Stimulated activated CD4-positive, alpha-beta T cell treated with anti-CD3 and anti-CD28 coated beads, Interleukin-1b, Interleukin-23, amount 100 ng/mL, for 1 hour (primary cell): ENCODE measurements at places on chromosomes 7 and 10.

- DNase-seq, result no peak
Measured at GRCh38 chr7:108099713-108100112, 30.4 kb downstream of the LAMB4 start.

DNA sequence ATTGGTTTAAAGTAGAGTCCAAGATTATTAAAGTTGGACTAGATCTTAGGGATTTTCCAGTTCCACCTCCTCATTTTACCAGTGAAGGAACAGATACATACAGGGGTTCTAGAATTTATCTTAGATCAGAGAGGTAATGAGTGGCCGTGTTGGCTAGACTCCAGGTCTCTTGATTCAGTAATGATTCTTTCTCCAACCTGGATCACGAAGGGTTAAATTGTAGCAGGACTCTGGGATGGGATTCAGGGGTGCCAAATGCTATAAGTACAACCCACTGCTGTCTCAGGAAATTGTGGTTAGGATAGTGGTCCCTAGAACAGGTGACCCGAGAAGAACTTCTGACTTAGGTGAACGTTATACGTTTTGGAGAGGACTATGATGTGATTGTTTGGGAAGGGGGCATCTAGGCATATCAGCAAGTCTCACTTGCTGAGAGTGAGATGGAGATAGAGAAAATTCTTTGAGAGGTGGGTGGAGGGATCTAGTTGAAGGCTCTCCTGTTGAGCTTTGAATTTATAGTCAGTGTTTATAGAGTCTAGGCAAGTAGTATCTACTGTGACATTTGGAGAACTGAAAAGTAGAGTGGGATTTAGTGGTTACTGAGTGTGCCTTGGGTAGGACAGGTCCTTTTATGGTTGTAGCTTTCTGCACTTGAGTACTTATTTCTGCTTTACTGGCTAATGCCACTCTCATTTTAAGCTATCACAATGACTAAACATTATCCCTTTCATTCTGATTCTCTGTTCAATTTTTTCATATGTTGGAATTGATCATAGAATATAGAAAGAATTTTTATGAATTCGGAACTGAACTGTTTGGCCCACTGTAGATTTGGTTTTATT is 58.3 kb downstream of the ST7 start:
- DNase-seq, result no peak

DNA sequence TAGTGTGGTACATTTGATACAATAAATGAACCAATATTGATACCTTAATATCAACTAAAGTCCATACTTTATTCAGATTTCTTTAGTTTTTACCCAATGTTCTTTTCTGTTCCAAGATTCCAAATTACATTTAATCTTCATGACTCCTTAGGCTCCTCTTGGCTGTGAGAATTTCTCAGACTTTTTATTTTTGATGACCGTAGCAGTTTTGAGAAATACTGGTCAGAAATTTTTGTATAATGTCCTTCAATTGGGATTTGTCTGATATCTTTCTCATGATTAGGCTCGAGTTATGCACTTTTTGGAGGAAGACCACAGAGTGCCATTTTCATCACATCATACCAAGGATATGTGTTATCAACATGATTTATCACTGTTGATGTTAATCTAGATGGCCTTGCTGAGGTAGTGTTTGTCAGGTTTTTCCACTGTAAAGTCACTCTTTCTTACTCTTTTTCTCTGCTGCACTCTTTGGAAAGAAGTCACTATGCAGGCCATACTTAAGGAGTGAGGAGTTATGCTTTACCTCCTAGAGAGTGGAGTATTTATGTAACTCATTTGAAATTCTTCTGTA is 12.9 kb upstream of the ENTPD1 start:
- DNase-seq, result no peak

GRCh38 chr10:73810735-73811465 is 498 bp downstream of the NDST2 start:
- peak; percentile 9 for DNase-seq

- no peak for DNase-seq
Measured at GRCh38 chr10:74165530-74165901, 14.5 kb downstream of the ADK start.

- no peak for DNase-seq
Measured at GRCh38 chr10:91987397-91988037, 63.9 kb downstream of the BTAF1 start.

- no peak for DNase-seq
Measured at GRCh38 chr10:122267849-122268737, 3.0 kb upstream of the BTBD16 start.

GRCh38 chr10:12431151-12432101 is 82.1 kb downstream of the CAMK1D start:
- DNase-seq, result no peak

GRCh38 chr10:102313221-102313896 is 68.0 kb downstream of the GBF1 start:
- DNase-seq, result no peak

DNA sequence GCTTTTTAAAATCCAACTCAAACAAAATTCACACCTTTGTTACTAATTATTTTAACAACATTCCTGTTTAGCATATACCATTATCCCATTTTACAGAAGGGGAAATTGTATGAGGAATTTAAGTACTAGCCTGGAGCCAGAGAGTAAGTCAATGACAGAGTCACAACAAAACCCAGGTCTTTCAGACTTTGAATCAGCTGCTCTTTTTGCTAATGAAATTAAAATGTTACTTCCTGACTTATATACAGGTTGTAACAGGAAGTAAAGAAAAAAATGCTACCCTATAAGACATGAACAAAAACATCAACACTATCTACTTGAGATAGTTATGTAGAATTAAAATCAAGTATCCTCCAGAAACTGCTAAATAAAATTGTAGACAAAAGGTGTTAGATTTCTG is 82.6 kb upstream of the ASAH2 start:
- DNase-seq, result no peak

DNA sequence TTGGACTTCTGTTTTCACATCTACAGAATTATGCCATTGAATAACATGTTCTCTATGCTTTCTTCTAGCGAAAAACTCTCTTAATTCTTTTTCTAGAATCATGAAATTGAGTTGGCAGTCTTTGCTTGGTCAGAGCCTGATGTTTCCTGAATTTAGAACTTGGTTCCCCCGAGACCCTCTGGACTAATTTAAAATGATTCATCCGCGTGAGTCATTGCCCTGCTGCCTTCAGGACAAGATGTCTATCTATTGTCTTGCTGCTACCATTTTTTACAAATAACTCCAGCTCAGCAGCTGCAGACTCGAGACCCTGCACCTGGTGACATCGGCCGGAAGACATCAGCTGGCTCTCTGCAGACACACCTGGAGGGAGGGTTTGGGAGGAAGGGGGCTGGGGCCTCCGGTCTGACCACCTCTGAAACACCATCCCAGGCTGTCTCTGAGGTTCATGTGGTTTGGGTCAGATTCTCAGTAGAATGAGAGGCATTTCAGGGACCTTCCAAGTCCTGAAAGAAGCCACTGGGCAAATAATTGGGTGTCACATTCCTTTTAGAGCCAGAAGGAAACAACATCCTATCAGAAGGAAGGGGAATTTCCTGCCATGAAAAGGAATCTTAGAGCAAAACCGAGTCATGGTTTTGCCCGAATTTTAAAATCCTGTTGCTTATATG is 20.9 kb upstream of the KLF6 start:
- no peak for DNase-seq

- DNase-seq, result no peak
Measured at GRCh38 chr10:100912013-100912604, 654 bp upstream of the SLF2 start.

DNA sequence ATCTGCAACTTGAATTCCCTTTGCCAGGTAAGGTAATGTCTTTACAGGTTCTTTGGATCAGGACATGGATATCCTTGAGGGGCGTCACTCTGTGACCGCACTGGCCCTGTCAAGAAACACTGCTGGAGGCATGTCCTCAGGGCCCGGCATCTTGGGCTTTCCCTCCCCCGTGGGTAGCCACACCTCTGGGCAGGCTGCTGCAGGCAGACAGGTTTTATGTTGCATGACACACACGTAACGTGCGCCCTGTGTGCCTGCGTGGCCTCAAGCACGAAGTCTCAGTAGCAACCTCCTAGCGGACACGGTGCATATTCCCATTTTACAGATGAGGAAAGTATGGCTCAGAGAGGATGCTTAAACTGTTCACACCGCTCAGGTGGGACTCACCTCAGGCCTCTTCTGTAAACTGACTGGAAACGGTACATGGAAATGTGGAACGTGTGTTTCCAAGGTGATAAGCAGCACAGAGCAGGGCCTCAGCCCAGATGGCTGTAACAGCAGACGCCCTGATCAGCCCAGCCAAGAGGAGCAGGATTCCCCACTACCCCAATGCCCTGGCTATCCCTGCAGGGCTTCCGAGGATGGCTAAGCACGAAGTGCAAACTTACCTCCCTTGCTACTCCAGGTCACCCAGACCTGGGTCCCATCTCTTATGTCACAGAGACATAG is 553.6 kb downstream of the TCERG1L start:
- DNase-seq, result no peak

DNA sequence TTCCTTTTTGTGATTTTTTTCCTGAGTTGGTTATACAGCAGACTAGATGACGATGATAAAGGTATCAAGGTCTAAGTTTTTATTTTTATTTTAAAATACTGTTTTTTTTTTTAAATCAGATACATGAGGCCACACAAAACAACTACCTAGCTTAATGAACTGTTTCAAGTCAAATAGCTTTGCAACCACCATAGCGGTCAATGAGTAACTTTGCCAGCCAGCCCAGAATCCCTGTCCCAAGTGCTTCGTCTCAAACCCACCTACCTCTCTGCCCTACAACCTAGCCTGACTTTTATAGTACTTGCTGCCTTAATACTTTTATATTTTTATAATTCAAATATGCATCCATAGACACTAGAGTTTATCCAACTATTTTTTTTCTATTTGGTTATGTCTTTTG is 676.5 kb downstream of the NRG3 start:
- DNase-seq, result no peak

DNA sequence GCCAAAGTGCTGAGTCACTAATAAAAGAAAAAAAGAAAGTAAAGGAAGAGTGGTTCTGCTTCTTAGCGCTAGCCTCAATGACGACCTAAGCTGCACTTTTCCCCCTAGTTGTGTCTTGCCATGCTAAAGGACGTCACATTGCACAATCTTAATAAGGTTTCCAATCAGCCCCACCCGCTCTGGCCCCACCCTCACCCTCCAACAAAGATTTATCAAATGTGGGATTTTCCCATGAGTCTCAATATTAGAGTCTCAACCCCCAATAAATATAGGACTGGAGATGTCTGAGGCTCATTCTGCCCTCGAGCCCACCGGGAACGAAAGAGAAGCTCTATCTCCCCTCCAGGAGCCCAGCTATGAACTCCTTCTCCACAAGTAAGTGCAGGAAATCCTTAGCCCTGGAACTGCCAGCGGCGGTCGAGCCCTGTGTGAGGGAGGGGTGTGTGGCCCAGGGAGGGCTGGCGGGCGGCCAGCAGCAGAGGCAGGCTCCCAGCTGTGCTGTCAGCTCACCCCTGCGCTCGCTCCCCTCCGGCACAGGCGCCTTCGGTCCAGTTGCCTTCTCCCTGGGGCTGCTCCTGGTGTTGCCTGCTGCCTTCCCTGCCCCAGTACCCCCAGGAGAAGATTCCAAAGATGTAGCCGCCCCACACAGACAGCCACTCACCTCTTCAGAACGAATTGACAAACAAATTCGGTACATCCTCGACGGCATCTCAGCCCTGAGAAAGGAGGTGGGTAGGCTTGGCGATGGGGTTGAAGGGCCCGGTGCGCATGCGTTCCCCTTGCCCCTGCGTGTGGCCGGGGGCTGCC is at the start of gene IL6:
Gene IL6 (plus strand): TSS at position 294 of the 807 bp plus-strand sequence. CDS start 63 bp downstream, at position 357.
- DNase-seq, result no peak

- no peak for DNase-seq
Measured at GRCh38 chr10:117750616-117751015, 208.1 kb downstream of the EMX2 start.

GRCh38 chr10:73058057-73058591 is 38.5 kb downstream of the P4HA1 start:
- DNase-seq, result no peak

GRCh38 chr7:138417078-138417700 is 42.9 kb upstream of the TRIM24 start:
- DNase-seq, result no peak

- DNase-seq, result no peak
Measured at GRCh38 chr7:83796760-83797159, 147.8 kb upstream of the SEMA3E start.

DNA sequence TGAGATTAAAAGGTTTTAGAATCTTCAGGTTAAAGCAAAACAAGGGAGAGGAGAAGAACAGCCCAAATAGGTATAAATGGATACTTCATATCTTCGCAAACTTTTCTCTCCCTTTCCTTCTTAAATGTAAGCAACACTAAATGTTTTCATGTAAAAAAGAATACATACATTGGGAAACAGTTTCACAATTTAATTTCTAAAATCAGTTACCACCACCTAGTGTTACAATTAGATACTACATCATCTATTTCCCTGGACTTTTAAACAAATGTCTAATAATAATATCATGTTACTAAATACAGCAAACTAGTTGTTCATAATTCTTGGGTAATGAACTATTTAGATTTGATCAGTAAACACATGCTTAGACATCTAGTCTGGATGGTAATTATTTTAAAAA is 35.8 kb downstream of the MINDY3 start:
- no peak for DNase-seq

GRCh38 chr7:92072121-92072520 is 62.2 kb downstream of the CYP51A1 start:
- no peak for DNase-seq

DNA sequence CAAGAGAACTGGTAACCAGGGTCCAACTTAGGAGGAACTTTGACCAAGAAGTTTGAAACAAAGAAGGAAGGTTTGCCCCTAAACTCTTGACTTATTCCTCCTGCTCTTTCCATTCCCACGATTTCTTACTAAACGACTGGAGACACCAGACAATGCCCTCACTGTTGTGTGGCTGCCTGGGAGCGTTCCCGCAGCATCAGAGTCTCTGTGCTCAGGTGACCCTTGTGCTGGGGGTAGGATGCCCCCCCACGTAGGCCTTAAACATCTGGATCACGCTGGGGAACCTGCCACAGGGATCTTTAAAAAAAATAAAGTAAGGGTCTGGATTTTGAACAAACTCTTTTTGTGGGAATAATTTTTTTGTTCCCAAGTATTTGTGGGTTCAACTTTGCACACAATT is 30.1 kb upstream of the CTBP2 start:
- no peak for DNase-seq
